Osteocyte (in vitro differentiated cells): ENCODE measurements at places on chromosomes 1 and 21.

DNA sequence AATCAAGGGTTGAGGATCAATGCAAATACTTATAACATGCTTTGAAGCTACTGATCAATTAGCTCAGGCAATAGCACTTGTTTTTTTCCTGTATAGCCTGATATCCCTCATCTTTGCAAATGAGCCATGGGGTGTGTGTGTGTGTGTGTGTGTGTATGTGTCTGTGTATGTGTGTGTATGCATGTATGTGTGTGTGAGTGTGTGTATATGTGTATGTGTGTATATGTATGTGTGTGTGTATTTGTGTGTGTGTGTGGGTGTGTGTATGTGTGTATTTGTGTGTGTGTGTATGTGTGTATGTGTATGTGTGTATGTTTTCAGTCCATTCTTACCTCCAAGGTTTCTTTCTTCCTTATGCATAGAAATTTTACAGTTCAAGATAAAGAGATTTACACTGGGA lies 78.4 kb upstream of the SSX2IP start:
- DNase-seq, result no peak

GRCh38 chr1:1144122-1144842 lies 28.4 kb upstream of the C1orf159 start:
- no peak for DNase-seq

DNA sequence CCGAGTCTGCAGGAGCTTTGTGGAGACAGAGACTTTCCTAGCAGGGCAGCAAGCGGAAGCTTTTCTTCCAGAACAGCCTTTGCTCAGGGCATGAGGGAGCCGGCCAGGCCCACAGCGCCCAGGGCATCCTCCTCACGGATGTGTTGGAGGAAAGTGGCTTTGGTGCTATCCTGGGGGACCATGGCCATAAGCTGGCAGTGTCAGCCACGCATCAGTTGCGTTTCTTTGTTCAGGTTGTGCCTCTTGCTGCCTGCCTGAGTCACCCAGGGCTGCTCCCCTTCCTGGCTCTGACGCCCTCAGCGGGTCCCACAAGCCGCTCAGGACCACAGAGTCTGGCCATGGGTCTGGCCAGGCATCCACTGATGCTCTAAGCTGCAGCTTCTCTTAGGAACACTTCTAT lies 39.6 kb upstream of the PRSS38 start:
- no peak for DNase-seq

GRCh38 chr1:161720422-161720821 lies 922 bp upstream of the FCRLB start:
- DNase-seq, result no peak

GRCh38 chr1:107795441-107795840 lies 169.5 kb downstream of the VAV3 start:
- no peak for DNase-seq

GRCh38 chr1:41789661-41790330 lies 128.9 kb downstream of the HIVEP3 start:
- no peak for DNase-seq

GRCh38 chr1:32539584-32540571 lies 651 bp downstream of the ZBTB8A start:
- peak; percentile 84 for DNase-seq

GRCh38 chr1:98296681-98297080 lies 364.8 kb upstream of the SNX7 start:
- DNase-seq, result no peak

- DNase-seq, result no peak
These were observed 34.5 kb upstream of the DPH5 start for GRCh38 chr1:101059945-101060542.

GRCh38 chr1:154485910-154486496 lies 16.0 kb upstream of the TDRD10 start:
- no peak for DNase-seq

GRCh38 chr1:108050158-108050557 lies 85.2 kb upstream of the VAV3 start:
- DNase-seq, result no peak

DNA sequence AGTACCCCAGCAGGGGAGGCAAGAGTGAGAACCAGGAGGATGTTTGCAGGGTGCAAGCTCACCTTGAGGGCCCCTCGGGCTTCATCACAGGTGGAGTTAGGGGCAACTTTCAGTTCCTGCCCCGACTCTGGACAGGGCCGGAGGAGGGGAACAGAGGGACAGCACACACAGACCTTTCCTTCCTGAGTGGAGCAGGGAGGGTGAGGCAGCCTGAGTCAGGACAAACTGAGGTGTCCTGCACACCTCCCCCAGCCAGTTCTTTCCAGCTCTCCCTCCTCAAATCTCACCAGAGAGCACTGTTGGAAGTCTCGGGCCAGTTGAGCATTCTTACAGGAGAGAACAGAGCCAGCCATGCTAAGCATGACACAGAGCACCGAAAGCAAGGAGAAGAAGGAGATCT lies 1.5 kb downstream of the ENTREP3 start:
- DNase-seq, result no peak

GRCh38 chr1:225762444-225762843 lies 15.2 kb upstream of the SRP9 start:
- no peak for DNase-seq

- DNase-seq, result no peak
These were observed 3.7 kb downstream of the RNF19B start for GRCh38 chr1:32960819-32961355.

DNA sequence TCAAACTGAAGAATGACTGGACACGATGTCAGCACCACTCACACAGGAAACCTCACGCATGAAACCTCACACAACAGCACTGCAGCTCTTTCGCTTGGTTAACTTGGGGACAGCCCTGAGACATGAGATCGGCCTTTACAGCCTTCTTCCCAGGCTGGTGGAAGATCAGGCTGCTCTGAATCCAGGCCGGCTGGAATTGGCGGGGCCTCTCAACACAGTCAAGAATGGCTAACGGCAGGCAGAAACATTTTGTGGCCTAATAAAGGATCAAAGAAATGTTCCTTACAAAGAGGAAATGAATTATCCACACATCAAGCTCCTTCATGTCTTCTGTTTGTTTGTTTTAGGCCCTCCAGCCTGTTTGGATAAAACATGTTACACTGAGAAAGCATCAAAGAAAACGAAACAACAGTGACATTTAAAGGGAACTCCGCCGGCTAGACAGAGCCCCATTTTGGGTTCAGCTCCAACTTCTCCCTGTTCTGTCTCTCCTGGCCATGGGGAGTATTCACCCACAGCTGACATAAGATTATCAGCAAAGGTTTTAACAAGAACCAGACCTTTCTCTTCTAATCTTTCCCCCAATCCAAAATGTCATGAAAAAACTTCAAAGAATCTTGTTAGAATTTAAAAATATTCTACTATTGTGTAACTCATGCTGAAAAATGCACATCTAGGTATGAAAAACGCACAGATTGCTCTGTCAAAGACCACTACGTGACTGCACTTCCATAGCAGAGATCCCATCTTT lies 131.2 kb downstream of the SLC45A1 start:
- DNase-seq, result no peak

DNA sequence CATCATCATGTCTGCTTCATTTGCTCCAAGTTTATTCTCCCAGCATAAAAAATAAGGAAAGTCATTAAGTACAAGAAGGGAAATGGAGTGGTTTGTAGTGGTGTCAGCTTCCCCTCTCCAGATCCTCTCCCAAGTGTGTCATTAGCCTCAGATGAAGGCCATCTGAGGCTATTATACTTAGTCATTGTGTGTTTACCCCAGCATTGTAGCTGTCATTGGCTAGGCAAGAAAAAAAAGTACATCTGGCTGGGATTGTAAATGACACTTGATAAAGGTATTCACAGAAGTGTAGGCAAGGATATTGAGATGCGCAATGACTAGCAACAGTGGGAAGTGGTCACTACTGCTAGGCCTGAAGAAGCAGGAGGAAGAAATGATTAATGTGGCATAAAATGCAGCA lies 316.9 kb upstream of the SGIP1 start:
- no peak for DNase-seq

DNA sequence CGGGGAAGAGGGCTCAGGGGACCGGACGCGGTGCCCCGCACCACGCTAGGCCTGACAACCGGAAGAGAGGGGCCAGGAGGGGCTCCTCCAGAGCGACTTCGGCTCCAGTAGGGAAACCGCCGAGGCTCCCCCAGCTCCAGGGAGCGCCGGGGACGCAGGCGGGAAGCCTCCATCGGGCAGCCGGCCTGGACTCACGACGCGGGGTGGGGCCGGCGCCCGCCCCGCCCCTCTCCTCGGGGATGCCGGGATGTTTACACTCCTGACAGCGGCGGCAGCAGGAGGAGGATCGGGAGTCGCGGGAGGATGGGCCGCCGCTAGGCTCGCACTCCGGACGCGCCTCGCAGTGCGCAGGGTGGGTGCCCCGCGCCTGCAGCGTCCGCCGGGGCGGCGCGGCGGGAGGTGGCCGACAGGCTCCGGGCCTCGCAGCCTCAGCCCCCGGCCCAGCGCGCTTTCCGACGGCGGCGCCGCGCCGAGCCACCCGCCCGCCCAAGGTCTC lies at the start of gene NEK7:
Gene NEK7 (plus strand): TSS at position 254 of the 496 bp plus-strand sequence. CDS start 75,583 bp downstream, outside the sequence.
- DNase-seq, result peak; percentile 92

- DNase-seq, result no peak
These were observed 26.8 kb downstream of the EGLN1 start for GRCh38 chr1:231395076-231395997.

GRCh38 chr1:203144661-203145060 lies 17.1 kb downstream of the ADORA1 start:
- DNase-seq, result no peak

- DNase-seq, result no peak
These were observed 143.9 kb upstream of the UBE2U start for GRCh38 chr1:64059556-64059955.

DNA sequence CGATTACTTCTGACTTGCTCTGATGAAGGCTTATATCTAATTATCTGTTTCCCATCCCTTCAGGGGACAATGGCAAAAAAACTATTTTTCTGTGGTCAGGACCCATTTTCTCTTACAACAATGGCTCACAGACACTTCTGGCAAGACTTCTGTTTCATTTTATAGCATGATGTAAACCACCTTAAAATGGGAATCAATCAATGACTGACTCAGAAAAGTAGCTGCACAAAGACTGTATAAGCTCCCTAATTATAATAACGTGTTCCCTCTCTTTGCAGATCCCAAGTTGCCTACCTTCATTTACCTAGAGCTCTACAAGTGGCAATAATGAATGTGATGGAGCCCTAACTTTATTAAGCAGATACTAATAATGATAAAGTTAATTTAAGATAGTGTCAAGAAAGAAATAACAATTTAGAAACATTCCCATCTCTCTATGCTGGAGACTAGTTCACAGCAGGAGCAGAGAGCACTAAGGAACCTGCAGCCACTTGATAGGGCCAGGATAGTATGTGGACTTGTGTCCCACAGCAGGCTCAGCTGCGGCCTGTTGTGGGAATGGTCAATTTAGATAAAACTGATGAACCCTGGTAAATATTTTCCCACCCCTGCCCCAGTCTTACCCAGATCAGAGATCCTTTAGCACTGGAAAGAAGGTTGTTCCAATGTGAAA lies 538 bp downstream of the GBP2 start:
- no peak for DNase-seq

DNA sequence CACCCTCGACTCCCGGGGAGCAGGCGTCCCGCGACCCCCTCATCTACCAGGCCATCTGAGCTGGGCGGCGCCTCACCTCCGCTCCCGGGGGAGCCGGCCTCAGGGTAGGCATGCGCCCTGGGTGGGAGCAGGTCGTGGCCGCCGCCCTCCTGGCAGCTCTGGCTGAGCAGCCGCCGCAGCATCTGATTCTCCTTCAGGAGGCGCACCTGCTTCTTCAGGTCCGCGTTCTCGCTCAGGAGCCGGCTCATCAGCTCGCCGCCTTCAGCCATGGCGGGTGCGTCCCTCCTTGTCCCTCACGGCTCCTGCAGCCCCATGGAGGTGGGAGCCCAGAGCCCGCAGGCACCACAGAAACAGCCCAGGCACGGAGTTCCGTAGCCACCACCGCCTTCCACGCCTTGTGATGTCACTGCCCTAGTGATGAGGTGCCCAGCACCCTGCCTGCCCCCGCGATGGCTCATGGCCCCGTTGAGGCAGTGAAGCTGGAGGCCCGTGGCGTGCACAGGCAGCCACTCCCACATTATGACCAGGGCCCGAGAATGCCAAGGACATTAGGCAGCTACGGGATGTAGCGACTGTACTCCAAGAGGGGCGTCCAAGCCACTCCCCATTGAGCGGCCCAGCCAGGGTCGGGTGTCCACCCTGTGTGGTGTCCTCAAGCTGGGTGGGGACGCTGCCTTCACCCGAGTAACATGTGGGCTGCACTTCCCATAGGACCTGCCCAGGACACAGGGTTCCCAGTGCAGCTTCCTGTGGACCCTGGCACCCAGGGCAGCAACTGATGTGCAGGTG lies 1.5 kb downstream of the SPATC1L start:
- no peak for DNase-seq

- DNase-seq, result no peak
These were observed 40.5 kb downstream of the AK5 start for GRCh38 chr1:77322061-77322900.

DNA sequence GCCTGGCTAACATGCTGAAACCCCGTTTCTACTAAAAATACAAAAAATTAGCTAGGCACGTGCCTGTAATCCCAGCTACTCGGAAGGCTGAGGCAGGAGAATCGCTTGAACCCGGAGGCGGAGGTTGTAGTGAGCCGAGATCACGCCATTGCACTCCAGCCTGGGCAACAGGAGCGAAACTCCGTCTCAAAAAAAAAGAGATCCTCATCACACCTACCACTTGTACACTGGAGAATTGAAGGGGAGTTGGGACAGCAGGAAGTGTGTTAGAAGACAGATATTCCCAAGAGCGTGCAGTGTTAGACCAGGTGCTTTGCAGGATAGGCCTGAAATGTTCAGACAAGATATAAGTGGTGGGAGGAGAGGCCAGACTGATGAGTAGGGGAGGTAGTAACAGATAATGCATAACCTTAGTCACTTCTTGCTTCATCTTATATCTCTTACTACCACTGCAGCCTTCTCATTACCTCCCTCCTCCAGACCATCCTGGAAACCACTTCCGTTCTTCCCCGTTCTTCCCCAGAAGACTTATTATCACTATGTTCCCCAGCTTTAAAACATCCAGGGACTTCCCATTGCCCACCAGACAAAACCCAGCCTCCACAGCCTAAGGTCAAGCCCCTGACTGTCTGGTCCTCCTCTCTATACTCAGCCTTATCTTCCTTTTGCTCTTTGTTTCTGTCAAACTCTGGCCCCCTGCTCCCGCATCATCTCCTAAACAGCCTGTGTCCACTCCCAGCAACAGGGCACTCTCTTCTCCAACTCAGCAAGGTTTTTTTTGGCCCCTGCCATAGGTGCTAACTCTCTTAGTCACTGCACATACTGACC lies 21.3 kb downstream of the FAM20B start:
- DNase-seq, result no peak

GRCh38 chr1:1065265-1065939 lies 8.7 kb downstream of the RNF223 start:
- DNase-seq, result no peak

GRCh38 chr1:229880271-229881170 lies 186.5 kb upstream of the GALNT2 start:
- DNase-seq, result peak; percentile 76

DNA sequence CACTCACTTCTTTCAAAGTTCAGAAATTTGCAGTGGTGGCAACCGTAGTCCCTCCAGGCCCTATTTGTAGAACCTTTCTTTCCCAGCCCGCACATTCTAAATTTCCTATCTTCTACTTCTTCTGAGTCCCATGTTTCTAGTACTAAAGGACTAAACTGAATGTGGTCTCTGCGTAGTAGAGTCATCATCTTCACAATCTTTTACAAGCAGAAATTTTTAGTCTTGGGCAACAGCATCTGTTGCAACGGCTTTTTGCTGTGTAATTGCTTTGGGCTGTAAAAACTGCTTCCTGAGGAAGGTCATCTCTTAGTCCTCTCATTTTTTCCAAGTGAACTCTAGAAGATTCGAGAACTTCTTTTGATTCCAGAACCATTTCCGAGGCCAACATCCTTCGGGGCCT lies 23.9 kb downstream of the VAV3 start:
- no peak for DNase-seq

GRCh38 chr1:244187310-244187709 lies 136.2 kb downstream of the ZBTB18 start:
- peak; percentile 75 for DNase-seq
